ENCODE measurements at places on chromosomes 4 and X.

DNA sequence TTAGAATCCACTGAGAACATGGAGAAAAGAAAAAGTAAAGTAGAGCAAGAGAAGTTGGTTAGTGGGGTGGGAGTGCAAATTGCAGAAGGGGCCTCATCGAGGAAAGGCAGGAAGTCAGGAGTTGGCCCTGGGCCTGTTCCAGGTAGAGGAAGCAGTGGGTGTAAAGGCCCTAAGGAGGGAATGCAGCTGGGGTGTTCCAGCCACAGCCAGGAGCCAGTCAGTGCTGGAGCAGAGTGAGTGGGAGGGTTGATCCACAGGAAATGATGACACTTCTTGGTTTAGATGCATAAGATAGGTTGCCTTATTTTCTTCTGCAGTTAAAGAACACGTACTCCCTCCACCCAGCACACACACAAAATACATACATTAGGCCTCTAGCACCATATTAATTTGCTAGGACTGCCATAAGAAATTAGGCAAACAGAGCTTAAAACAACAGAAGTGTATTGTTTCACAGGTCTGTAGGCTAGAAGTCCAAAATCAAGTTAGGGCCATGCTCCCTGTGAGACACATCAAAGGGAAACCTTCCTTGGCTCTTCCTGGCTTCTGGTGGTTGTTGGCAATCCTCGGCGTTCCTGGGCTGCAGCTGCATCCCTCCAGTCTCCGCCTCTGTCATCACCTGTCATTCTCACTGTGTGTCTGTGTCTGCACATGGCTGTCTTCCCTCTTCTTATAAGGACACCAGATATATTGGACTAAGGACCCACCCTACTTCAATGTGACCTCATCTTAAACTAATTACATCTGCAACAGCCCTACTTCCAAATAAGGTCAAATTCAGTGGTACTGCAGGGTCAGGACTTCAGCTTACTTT, 205.9 kb downstream of the AASDH start:
- no peak for DNase-seq

DNA sequence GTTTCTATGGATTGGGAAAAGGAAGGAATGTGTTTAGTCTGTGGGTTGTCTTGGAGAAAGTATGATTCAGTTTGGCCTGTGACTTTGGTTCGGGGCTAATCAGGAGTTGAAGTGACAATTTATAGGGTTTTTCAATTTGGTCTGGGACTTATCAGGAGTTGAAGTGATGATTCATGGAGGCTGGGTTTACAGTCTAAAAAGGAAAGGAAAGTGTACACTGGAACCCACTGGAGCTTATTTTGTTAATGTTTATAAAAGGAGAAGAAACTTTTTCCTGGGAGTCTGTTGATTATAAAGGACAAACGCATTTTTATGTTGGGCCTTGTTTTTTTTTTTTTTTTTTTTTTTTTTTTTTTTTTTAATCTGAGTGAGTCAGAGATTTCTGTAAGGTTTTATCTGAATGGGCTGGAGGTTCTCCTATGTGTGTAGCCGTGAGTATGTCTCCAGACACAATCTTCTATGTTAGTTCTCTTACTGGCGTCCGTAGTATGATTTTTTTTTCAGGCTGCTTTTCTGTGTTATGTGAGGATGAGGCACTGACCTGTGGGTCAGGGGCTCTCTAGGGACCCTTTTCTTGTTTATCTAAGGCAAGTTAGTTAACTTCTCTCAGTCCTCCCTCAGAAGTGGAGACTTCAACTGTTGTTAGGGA, 33.0 kb upstream of the RAB9B start:
- DNase-seq: no peak

DNA sequence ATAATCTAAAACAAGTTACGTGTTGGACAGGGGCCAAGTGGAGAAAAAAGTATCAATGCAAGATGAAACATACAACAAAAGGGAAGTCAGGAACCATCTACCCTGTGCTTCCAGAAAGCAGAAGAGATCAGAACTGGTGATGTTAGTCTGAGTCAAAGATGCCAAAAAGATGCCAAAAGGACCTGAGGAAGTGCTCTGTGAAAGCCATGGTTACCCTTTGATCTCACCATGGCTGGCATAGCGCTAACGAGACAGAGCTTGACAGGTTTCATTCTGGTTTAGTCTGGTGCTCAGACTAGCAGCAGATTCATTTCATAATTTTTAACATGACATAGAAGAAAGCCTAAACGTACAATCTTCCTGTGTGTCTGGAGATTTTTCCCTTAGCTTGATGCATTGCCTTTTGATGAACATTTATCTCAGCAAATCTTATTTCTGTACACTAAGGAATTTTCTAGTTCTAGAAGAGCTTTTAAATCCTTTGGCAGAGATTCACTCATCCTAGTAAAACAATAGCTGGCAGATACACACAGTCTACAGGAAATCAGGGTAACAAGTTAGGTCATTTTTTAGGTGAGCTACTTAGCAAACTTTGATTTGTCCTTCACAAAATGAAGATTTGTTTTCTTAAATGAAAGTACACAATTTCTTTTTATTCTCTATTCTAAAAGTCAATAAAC, 87.7 kb downstream of the COL25A1 start:
- no peak for DNase-seq

GRCh38 chr4:188452097-188452496, 312.9 kb downstream of the TRIML1 start:
- DNase-seq: no peak

DNA sequence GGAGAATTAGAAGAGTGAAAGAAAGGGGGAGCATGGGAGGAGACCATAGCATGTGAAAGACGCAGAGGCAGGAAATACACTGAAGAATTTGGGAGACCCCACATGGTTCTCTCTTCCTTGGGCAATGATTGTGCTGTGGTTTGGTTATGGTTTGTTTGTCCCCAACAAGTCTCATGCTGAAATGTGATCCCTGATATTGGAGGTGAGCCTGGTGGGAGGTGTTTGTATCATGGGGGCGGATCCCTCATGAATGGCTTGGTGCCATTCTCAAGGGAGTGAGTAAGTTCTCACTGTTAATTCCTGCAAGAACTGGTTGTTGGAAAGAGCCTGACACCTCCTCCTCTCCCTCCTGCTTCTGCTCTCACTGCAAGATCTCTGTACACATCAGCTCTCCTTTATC, 78.6 kb upstream of the RAI2 start:
- no peak for DNase-seq

DNA sequence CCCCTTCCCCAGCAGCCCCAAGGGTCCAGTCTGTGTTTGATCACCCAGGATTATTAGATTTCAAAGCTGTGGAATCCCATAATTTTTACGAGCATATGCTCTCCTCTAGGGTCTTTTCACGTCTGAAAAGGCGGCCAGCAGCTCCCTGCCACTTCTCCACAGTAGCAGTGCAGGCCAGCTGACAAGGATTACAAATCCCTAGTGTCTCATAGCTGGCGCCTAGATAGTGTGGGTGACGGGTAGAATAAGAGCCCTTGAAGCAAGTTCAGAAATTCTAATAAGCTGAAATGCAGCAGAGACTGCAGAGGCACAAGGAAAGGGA, 79.4 kb downstream of the RLIM start:
- no peak for DNase-seq

DNA sequence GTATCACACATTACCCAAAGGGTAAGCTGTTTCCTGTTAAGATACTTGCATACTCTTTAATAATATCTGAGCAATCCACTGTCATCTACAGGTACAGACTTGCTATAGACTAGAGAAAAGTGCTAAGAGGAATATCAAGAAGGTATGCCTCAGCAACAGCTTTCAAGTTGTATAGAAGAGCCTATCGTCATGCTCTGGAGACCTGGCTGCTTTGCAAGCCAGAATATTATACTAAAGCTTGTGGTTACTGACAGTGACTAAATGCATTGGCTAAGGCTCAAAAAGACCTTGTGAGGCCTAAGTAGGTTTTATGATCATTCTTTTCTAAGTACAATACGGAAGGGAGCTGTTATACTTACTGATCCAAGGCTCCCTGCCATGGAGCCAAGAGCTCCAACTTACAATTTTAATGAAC, 11.3 kb downstream of the LAMP2 start:
- DNase-seq: no peak

- no peak for DNase-seq
These were observed 253.0 kb downstream of the PTTG2 start for GRCh38 chr4:38213083-38213805.

GRCh38 chrX:16695079-16695676, 17.3 kb downstream of the CTPS2 start:
- peak; percentile 29 for DNase-seq

- DNase-seq: no peak
These were observed 20.5 kb downstream of the NOP14 start for GRCh38 chr4:2942532-2943363.

DNA sequence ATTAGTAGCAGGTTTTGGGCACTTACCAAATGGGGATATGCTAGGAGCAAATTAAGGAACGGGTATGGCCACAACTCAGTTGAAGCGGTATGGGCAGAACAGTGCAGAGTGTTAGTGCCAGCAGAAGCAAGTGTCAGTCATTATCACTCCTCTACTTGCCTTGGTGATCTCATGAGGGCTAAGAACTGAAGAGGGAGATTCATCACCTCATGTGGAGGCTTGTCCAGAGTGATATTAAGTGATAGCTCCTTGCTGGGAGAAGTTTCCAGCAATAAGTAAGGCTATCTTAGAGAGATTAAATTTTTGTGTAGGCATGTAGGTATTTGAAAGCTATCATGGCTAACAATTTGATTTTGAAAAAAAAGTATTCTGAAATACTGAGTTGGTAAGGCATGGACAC, 615.4 kb upstream of the SMIM31 start:
- DNase-seq: no peak

DNA sequence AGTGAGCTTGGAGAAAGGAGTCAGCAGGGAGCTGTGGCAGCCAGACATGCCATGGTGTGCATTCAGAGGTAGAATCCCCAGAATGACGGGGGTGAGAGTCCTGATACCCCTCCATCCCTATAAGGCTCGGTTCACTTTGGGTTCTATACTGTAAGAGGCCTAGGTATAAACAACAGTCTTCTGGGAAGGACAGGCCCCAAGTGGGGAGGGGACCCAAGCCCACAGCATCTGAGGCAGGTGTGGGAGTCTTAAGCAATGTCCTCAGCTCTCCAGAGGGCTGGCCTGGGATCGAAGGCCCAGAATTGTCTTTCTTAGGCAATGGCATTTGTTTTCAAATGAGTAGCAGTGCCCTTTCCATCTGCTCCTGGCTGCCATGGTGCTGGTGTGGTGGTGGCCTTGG, 50.2 kb upstream of the MAMLD1 start:
- no peak for DNase-seq

All from stimulated activated CD8-positive, alpha-beta memory T cell treated with anti-CD3 and anti-CD28 coated beads, Interleukin-4, amount 100 ng/mL, for 4 hours (primary cell).